Coronary artery (tissue), 2 donors: ENCODE measurements at places on chromosomes 3 and 15.

DNA sequence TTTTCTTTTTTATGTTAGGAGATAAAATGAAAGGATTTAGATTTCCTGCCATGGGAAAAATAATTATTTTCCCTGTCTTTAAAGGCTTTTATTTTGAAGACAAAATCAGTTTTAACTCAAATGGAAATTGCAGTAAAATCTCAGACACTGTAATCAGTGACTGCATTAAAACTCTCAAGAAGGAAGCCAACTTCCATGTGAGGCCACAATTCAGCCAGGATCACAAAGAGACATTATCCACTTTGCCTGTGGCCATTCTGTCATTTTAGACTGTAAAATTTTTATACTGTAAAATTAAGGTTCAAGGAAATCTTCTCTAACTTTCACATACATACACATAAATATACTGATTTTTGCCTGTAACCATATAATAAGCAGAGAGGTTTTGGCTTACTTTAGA is 304.0 kb downstream of the TIGIT start:
- DNase-seq: no peak

DNA sequence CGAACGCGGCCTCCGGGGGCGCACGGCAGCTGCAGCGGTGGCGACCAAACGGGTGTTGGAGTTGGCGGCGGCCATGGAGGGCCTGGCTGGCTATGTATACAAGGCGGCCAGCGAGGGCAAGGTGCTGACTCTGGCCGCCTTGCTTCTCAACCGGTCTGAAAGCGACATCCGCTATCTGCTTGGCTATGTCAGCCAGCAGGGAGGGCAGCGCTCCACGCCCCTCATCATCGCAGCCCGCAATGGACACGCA is 725 bp downstream of the FEM1B start:
- peak; percentile 86 for DNase-seq

- no peak for DNase-seq
Measured at GRCh38 chr3:139319428-139320402, 24.1 kb upstream of the MRPS22 start.

DNA sequence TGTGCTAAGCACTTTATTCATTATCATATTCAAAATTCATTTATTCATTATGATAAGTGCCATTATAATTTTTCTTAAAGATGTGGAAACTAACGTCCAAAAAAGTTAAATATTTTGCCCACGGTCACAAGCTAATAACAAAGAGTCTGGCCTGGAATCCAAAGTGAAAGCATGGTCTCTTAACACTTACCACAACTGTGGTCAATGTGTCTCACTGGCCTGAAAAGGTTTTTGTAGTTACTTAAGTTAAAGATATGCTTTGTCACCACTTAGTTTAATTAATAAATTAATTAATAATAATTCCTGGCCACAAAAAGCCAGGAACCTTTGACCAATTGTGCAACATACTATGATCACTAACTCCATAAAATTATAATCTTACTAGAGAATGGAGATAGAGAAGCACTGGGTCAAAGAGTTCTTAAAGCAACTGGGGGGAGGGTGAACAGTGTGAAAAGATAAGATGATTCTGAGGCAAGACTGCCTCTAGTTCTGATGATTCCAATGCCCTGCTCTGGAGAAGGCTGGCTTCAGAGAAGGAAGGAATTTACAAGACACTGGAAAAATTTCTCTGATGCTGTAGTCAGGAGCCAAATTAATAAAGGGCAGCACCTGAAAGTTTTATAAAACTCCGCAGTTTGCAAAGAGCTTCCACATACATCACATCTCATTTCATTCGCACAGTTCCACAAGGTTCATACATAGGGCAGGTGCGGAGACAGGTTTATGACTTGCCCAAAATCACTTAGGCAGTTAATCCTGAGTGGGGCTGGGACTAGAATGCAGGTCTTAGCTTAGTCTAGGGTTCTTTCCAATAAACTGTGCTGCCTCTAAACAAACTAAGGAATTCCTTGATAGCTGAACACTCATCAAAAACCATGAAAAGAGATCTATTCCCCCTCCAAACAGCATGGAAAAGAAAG is 32.5 kb downstream of the NPTN start:
- DNase-seq: no peak

DNA sequence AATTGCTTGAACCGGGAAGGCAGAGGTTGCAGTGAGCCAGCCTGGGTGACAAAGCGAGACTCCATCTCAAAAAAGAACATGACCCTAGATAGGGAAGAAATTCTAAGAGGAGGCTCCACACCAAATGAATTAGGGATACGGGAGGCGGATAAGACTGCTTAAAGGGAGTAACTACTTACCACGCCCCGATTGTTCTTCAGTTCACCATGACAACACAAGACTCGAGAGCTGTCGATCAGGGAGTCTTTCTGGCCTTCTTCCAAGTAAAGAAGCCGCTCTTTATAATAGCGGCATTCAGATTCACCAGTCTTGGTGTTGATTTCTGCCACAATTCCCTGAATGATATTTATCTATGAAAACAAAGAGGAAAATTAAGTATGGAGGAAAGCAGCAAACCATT is 53.9 kb upstream of the TASOR start:
- DNase-seq: no peak

DNA sequence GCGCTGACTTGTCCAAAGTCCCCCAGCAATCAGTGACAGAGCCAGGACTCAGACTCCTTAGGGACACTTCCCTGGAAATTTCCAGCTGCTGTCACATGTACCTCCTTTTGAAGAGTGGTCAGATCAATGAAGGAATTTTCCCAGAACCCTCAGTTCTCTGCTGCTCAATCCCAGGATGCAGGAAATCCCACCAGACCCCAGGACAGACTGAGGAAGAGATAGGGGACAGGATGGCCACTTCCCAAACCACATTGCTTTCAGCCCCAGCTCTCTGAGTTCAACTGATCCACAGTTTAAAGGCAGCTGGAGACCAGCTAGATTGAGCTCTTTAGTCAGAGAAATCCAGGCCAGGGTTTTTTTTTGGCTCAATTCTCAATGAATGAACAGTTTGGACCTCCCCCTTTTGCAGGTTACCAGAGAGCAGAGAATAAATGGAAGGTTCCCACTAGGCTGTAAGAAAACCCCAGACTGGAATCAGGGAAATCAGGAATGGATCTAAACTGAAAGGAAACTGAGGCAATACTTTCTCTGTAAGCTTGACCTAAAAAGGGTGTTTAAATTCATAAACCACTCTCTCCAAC is 1.5 kb downstream of the CYP1A1 start:
- DNase-seq: peak; percentile 31

DNA sequence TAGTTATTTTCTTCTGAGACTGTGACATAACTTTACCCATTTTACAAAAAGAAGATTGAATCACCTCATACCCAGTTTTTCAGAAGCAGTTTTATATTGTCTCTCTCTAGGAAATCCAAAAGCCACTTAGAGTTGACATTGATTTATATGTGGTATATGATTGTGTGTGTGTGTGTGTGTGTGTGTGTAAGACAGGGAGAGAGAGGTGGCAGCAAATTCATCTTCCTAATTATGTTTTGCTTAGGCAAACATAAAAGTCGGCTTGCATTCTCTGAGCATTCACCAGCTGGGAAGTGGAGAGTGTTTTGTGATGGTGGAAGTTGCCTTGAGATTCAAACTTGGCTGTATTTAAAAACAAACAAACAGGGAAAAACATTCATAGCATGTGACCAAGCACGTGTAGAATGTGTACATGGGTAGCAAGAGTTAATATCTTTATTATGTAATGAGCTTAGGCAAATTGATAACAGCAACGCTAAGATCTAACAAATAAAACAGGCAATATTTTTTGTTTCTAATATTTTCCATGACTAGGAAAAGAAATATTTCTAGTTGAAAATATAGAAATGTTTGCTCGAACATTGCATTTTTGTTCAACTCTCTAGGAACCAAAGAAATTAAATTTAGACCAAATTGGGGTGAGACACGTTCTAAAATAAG is 64.4 kb upstream of the IGF1R start:
- no peak for DNase-seq

- DNase-seq: no peak
Measured at GRCh38 chr3:189292667-189293484, 121.1 kb downstream of the TPRG1 start.

- no peak for DNase-seq
Measured at GRCh38 chr3:74302969-74303368, 311.5 kb downstream of the CNTN3 start.

DNA sequence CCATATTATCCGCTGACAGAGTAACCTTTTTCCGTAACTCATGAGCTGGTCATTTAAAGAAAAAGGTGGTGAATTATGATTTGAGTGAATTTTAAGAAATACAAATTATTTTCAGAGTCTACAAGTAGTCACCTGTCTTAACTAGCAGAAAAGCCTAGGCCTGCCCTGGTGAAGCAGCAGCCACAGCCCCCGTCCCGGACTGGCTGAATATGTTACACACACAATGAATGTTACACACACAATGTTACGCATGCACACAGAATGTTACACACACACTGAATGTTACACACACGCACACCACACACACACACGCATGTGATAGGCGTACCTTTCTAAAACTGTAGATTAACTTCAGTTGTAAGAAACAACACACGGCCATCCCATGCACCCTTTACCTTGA is 77.8 kb downstream of the VGLL4 start:
- no peak for DNase-seq

DNA sequence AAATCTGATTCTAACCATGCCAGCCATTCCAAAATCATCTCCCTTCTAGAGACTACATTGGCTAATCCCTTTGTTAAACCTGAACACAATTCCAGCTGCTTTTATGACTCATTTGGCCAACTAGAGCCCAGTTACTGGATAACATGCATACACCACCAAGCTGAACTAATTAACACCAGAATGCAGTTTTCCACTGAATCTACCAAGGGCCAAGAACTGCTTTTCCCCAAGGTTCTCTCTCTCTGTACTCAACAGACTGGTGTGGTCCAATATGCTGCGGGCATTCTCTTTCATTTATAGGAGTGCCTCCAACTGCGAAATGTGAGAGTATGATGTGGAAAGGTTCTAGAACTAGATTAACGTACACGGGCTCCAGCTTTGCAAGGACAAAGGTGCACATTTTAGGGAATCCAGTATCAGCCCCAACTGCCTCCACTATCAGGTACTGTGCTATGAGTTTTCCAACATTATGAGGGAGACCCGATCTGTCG is 1.5 kb downstream of the CHSY1 start:
- DNase-seq: no peak

GRCh38 chr3:168123201-168124176 is 27.8 kb upstream of the GOLIM4 start:
- DNase-seq: no peak

GRCh38 chr3:4409971-4410573 is 57.0 kb downstream of the SUMF1 start:
- no peak for DNase-seq

DNA sequence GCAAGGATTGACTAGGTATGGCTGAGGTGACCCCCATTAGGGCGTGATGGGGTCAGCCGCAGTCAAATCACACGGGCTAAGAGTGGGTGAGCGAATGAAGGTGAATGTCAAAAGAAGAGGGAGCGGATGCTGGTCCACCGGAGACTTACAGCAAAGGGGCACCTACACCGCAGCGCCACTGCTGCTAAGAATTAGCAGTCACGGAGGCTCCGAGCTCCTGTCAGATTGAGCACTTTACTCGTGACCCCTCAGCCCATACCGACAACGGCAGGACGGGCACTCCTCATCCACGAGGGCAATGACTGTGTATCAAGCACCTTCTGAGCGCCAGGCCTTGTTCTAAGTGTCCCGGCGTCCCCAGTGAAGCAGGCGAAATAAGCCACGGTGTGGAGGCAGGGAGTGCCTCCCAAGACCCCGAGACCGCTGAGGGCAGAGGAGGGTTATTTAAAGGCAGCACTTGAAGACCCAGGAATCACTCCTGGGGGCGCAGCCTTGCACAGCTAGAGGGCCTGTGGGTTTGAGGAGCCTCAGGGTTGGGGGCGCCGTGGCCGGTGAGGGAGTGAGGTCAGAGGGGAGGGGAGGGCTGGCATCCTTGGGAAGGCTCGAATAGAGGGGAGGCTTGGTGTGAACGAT is 61.6 kb upstream of the GATA2 start:
- peak; percentile 71 for DNase-seq

DNA sequence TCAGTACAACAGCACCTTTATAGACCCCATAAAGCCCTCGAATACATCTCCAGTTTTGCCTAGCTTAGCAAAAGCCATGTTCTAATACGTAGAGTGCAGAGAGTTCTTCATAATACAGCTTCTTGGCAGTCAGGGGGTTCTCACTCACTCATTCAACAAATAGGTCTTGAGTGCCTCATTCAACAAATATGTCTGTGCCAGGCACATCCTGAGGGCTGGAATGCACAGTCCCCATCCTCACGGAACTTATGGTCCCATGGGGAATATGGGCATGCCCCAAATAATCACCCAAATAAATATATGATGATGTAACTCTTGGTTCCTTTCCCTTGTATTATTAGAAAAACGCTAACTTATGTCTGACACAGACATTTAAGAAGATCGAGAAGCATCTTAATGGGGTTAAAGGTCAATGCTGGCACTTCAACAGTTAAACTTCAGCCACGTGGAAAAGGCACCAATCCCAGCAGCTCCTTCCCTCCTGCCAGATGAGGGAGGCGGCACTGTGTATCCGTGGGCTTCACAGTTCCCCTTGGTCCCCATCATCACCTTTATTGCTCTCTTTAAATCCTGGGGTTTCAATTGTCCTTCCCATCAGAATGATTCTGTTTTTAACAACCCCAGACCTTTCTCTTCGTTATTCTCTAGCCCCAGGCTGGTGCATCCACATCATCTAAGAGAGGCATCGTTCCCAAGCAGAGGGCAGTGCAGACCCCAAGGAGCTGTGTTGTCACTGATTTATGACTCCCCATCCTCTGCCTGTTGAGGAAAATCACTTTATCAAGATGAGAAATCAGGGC is 18.9 kb upstream of the SEMA5B start:
- no peak for DNase-seq

DNA sequence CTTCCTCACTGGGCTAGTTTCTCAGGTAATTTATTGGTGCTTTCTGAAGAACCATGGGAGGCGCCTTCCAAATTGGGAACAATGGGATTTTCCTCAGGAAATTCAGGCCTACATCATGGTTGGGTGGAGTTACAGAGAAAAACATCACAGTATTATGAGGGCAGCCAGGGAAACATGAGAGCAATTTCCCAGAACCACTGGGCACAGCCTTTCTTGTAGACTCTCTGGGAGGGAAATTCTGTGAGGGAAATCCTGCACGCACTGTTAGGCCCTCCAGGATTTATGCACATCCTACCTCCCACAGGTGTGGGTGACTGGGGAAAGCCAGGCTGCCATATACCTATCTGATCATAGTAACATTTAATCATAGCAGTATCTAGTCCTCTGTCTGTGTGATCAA is 13.2 kb downstream of the POPDC2 start:
- no peak for DNase-seq

GRCh38 chr3:137008976-137009375 is 51.2 kb downstream of the IL20RB start:
- no peak for DNase-seq

- no peak for DNase-seq
Measured at GRCh38 chr3:156378871-156379270, 176.0 kb downstream of the SSR3 start.

DNA sequence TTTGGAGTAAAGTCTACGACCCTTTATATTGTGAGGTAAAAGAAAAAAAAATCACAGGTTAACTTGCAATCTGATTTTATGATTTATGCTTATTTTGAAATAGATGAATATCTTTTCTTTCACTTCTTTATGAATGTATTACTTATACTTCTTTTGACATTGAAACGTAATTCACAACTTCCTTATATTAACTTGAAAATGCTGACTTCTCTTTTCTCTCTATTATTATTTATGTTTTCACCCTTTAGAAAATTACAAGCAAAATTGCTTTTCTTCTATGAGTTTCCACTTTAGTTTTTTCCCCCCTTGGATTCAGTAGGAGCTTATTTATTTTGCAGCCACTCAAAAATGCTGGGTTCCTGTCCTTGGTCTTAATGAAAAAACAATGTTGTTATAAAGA is 25.4 kb downstream of the ACP3 start:
- no peak for DNase-seq

GRCh38 chr3:51276046-51276445 is 109.0 kb upstream of the MANF start:
- DNase-seq: no peak
